ENCODE measurements at places on chromosomes 12 and 14.
A peak's percentile ranks its signal among the peaks of the same experiment; 100 is the strongest.

DNA sequence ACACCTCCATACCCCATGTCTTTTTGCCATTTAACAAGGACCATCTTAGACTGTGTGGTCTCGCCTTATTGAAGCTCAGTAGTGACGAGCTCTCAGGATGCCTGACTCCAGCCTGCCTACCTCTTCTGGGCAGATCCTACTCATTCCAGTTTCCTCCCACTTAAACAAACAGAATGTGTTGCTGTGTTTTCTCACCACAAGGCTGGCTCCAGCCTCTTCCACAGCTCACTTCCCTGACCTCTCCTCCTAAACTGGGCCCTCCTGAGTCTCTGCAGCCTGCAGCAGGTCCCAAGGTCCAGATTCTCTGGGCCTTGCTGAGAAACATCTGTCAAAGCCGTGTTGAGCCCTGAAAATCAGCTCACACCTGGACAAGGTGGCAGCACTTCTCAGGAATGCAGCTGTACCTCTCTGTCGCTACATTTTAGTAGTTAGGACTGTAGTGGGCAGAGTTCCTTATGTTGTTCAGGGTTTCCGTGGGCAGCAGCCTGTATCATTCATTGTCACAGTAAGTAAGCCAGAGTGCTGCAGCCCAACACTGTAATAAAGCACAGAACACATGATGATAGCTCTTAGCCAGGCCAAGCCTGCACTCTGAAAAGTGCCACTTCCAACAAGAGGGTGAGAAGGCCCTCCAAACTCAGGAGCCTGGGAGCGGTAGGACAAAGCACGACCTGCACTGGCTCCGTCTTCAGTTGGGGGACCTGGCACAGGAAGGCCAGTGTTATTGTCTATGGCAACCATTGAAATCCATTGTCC, 68.5 kb downstream of the NKX2-1 start:
- DNase-seq, result no peak

DNA sequence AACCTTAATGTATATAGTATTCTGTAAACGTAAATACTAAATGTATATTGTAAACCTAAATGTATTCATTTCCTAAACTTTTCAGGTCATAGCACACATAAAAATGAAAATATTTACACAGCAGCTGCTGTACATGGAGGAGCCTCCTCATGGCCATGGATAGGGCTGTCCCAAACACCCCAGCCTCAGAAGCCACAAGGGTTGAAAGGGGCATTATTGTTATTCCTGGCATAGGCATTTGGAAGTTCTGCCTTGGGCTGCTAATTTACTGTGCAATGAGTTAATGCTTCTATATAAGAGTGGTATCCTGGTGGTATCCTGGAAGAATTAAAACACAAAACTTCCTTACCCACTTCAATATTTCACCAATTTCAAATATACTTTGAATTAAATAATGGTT, 159.4 kb downstream of the SLC5A8 start:
- DNase-seq, result no peak

DNA sequence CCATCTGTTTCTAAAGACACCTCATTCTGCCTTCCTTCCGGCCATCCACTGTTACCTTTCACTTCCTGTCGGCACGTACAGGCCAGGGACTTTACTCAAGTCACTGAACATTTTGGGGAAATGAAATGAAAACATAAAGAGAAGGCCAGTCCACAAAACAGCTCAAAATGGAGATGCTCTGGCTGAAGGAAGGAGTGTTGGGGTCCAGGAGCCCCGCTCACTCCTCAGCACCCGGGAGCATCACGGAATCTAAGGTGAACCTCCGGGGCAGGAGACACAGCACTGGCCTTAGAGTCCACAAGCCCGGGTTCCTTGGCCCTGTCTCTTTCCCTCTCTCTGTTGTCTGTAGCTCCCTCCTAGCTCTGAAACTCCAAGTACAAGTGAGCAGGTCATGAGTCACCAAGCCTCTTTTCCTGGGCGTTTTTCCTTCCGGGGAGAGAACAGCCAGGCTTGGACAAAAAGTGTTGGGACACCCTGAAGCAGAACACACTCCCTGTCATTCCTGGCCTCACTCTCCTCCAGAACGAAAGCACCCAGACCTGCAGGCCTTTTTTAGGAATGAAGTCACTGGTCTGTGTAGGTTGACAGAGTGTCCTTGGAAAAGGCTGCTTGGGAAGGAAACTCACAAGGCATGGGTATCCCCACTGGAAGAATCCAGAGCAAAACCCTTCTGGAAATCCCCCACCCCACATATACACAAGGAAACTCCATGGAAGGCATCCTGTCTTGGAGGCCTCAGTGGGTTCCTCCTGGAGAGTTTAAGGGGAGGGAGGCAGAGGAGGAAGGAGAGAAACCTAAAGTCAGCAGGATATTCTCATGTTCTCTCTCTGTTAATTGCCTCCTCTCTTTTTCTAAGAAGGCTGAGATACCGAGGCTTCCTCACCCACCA, 245.3 kb downstream of the ZFP36L1 start:
- peak; percentile 34 for DNase-seq

DNA sequence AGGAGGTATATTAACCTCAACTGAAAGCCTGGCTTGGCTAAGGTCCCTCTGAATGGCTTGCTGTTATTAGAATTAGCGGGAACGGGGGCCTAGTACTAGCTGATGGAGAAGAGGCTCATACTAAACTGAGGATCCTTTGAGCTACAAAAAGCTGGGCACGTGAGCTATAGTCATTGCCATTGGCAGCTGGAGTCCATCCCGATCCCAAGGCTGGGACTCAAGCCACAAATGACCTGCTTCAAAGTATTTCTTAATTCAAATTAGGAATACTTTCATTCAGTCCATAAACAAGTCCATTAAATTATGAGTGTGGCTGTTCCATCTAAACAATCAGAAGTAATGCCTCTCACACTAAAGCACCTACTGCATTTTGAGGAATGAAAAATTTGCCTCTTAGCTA, 114.5 kb downstream of the DACT1 start:
- no peak for DNase-seq

DNA sequence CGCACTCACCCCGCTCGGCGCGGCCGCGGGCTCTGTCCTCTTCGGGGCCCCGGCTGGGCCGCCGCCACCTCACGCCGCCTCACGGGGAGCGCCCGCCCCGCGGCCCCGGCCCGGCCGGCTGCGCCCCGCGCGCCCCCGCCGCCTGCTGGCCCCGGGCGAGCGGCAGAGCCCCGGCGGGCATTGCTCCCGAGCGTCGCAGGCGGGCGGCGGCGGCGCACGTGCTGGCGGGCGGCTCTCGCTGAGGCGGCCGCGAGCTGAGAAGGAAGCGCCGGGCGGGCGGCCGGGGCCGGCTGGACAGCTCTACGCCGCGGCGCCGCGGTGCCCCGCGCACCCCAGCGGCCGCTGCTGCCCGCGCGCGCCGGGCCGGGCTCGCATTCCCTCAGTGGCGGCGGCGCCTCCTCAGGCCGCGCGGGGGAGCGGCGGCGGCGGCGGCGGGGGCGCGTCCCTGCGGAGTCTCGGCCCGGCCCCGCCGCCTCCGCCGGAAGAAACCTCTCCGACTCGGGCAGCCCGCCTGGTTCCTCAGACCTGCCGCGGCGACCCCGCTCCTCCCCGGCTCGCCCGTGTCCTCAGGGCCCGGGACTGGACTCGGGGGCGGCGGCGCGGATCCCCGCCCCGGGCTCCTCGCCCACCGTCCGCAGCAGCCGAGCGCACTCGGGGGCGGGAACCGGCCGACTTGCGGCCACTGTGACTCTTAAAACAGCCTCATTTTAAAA, at the start of gene PITPNM2:
PITPNM2 (minus strand) TSS at position 347 of the 713 bp plus-strand sequence. CDS start 116,500 bp downstream, outside the sequence.
- no peak for DNase-seq

DNA sequence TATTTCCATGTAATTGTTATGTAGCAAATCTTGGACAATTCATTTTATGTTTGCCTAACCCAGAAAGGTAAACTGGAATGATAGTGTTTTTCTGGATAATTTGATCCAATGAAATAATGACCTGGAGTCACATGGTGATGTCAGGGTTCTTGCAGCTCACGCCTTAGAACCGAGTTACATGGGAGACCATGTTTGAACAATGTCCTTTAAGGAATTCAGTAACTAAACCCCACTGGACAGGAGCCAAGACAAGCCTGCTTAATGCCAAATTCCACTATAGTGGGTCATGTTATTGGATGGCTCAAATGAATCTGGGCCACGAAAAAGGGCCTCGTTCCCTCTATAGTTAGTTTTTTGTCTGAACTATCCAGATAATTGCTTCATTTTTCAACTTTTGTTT, 255.8 kb upstream of the HMGA2 start:
- DNase-seq, result no peak

DNA sequence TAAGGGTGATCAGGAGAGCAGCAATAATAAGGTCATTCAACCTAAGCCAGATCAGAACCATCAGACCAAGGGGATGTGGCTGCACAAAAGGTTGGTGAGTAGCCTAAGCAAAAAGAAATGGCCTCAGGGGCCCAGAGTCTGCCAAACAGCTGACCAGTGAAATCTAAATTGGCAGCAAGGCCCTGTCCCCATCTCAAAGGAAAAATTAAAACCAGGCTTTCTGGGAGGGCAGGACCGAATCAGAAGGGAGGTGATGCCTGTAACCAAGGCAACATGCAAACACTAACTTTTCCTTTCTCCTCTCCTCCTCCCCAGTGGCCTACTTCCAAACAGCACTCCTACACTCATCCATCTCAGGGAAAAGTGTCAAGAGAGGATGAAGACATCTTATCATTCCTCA, 256.4 kb downstream of the NUAK1 start:
- DNase-seq, result peak; percentile 45

DNA sequence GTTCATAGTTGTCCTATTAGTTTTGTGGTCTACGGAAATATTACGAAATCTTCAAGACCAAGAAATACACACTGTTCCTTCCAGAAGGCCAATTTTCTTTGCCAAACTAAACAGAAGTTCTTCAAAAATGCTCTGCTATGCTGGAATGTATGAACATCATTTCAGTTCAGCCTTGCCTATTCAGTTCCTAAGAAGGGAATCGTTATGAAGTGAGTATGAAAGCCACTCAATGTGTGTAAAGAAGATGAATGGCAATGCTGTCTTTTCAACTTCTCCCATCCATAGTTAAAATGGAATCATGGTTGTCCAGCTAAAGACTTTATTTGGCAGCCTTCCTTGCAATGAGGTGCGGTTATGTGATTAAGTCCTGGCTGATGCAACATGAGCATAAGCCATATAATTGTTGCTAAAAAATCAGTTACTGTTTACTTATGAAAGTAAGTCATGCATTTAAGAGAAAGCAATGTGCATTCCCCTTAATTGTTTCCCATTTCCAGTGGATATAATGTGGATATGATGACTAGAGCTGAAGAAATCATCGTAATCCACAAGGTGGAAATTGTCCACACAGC, 73.8 kb upstream of the PTPRR start:
- peak; percentile 92 for DNase-seq

GRCh38 chr14:37932008-37932407, 275.7 kb upstream of the SSTR1 start:
- DNase-seq, result no peak

GRCh38 chr12:54980341-54980740, 4.2 kb downstream of the TESPA1 start:
- DNase-seq, result no peak

DNA sequence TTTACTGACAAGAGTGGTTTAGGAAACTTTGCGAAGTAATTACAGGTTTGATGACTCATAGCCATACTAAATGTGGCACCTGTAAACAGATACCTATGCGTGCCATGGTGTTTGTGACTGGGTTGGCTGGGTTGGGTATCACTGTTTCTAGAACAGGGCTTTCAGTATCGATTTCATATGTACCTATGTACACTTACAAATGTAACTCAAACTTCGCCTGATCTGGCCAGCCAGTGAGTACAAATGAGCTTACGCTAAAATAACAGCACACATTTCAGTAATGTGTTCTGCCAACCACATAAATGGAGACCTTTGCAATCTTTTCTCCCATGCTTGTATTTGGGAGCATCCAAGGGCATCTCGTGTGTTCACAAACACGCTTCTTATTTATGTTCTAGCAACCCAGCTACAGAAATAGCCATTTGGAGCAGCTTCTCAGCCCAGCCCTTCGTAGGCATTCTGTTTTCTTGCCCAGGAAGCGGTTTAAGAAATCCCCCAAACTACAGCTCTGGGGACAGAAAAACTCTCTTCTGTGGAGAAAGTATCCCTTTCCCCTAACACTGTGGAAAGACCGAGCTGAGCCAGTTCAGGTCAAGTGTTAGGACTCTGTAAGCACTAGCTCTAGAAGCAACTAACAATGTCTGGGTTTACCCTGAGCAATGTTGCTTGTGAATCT, 42.3 kb upstream of the MDM1 start:
- no peak for DNase-seq

- DNase-seq, result peak; percentile 52
Observed at GRCh38 chr14:103628221-103628683, 759 bp upstream of the KLC1 start.

- DNase-seq, result no peak
Observed at GRCh38 chr12:47973870-47974269, 10.5 kb downstream of the TMEM106C start.

DNA sequence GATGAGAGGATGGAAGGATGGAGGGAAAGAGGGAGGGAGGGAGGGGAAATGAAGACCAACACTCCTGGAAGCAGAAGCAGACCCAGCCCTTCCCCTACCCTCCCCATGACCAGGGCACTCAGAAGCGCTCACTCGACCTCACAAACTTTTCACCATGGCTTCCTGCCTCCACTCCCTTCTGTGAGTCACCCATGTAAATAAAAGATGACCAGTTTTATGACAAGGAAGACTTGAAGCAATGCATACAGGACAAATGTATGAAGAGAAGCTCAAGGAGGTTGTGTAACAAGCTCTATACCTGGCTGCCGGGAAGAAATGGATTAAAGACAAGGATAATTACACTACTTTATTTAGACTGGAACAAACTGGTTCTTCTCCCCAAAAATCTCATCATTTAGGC, 63.8 kb downstream of the CDC42BPB start:
- DNase-seq, result no peak

- DNase-seq, result no peak
Observed at GRCh38 chr14:60093606-60094005, 1.9 kb downstream of the PCNX4 start.

GRCh38 chr12:115709540-115710011, 567.9 kb downstream of the MED13L start:
- DNase-seq, result peak; percentile 25

DNA sequence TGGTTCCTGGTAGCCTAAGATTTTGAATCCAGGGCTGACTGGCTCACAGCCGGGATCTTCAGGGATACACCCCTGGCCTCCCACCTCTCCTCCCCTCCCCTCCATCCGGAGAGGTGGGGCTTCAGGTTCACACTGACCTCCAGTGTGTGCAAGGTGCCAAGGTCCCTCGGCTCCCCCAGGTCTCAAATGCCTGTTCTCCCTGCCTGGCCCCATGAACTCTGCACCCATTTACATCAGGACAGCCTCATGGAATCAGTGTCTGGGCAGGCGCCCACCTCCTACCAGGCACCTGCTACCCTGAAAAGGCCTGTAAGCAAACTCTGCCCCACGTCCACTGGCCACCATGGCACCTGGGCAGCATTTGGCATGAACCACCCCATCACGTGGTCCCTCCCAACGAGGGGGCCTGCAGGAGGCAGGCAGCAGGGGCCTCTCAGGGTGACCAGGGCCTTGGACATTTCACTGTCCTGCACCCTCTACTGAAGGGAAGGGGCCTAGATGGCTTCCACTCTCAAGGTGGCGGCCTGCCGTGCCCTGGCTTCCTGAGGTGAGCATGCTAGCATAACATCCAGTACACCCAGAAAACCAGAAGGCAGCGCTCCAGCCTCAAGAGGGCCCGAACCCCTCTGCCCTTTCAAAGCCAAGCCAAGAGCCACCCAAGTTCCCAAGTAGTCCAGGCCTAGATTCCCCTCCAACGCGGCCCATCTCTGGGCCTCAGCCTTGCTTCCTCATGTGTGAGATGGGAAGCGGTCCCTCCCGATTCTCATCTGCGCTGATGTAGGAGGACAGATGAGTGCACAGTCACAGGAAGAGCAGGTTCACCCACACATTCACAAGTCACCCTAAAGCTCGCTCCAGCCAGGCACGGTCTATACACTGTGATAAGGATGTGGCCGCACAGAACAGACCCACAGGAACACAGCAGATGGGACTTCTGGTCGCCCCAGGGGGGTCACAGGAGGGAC, 37.3 kb downstream of the CCDC85C start:
- no peak for DNase-seq
